Activated effector memory CD4-positive, alpha-beta T cell treated with Interleukin-2 at 50 U/mL for 16 hours (primary cell): ENCODE measurements at places on chromosomes 7 and 10.

DNA sequence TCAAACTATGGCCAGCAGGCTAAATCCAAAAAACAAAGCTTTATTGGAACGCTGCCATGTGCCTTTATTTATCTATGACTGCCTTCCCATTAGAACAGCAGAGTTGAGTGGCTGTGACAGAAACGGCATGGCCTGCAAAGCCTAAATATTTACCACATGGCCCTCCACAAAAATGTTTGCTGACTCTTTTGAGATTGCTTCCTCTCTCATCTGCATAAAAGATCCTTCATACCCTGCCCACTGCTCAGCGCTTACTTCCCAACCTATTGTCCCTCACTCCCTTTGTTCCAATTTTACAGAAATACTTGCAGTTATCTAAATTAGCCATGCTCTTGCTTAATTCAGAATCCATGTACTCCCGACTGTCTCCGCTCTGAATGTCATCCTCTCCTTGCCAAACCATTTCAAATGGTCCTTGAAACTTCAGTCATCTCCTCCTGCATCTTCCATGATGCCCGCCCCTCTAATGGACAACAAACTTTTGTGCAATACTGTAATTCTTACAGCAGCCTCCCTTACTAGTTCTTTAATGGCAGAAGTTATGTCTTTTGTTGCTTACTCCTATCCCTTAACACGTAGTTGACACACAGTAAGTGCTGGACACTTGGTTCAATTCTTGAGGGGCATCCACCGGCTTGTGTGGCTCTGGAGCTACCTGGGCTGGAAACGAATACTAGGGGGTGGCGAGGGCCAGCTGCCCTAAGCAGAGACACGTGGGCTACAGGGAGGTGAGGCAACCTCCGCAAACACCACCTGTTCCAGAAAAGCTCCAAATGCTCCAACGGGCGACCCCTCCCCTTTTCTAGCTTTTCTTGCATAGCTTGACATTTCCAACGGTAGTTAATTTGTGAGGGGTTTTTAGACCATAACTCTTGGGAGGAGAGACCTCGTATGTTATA is 832 bp downstream of the XRCC2 start:
- DNase-seq = no peak

DNA sequence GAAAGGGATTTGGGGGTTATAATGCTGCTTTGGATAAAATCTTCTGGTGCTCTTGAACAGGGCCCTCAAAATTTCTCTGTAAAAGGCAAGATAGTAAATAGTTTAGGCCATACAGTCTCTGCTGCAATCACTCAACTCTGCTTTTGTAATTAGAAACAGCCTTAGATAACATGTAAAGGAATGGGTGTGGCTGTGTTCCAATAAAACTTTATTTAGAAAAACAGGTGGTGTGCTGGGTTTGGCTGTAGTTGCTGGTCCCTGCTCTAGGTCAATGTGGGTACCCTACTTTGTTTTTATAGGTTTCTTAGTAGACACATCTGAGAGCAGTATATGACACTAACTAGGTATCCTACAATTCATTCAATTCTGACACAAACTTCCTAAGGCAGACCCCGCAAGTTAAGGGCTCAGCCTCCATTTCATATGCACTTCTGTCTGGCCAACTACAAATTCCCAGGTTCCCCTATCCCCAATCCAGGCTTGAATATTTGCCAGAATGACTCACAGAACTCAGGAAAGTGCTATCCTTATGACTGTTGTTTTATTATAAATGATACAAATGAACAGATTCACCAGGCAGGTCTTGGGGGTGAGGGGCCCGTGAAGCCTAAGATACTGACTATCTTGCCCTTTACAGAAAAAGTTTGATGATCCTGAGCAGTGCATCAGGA is 349.9 kb downstream of the RPS24 start:
- DNase-seq = no peak

- DNase-seq = peak; percentile 33
Observed at GRCh38 chr7:156903232-156903909, 10.4 kb upstream of the LMBR1 start.

GRCh38 chr10:43945908-43946307 is 297.2 kb upstream of the ZNF32 start:
- DNase-seq = no peak

DNA sequence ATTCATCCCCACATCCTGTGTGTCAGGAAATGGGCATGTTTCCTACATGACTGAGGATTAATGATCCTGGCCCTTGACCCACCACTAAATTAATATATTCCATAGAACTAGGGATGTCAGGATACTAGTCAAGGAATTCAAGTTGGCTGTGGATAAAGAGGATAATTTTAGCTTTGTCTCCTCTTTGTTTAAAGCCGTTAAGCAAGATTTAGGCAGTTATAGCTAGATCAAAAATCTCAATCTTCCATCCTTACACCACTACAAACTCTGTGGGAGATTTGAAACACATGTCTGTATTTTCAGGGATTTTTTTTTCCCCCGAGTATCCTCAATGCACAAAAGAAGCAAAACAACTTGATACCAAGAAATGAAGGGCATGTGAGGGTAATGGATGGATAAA is 417.1 kb downstream of the MAGI2 start:
- no peak for DNase-seq

DNA sequence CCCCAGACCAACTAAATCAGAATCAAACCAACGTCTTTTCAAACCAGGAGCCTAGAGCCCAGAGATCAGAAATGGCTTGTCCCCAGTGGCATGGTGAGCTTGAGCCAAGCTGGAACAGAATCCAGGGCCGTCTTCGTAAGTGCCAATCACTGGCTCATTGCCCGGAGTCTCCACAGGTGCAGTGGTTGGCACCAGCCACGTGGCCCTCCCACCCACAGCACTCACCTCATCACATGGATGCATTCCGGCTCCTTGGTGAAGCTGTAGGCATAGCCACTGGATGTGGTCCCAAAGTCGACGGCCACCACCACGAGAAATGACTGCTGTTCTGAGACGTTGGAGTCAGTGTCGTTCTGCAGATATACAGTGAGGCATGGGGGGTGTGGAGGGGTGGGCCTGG is 37.4 kb downstream of the HSPA12A start:
- DNase-seq = no peak

DNA sequence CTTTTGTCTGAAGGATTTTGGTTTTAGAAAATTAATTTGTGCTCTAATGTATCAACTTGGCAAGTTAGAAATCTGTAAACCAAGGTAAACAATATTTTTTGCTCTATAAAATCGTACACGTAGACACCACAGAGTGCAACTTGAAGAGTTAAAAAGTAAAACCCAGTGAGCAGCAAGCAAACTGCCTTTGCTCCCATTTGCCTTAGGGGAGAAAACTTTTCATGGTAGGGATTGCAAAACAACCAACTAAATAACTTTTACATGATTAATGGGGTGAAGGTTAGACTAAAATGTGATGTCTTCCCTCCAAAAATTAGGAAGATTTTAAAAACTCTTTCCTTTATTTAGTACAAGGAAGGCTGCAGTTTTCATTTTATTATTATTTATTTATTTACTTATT is 224.2 kb upstream of the LYZL1 start:
- no peak for DNase-seq

GRCh38 chr7:142496545-142496991 is 238.7 kb upstream of the PRSS58 start:
- DNase-seq = no peak

DNA sequence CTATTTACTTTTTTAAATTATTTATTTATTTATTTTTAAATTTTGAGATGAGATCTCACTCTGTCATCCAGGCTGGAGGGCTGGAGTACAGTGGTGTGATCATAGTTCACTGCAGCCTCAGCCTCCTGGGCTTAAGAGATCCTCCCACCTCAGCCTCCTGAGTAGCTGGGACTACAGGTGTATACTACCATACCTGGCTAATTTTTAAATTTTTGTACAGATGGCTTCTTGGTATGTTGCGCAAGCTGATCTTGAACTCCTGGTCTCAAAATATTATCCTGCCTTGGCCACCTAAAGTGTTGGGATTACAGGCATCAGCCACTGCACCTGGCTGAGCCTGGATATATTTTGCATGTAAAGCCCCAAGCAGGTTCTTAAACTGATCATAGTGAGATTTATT is 7.6 kb downstream of the CHST12 start:
- DNase-seq = no peak

GRCh38 chr7:157700231-157701005 is 363.6 kb downstream of the DNAJB6 start:
- no peak for DNase-seq

- no peak for DNase-seq
Observed at GRCh38 chr10:88028072-88028471, 164.6 kb downstream of the PTEN start.

- DNase-seq = no peak
Observed at GRCh38 chr10:128072941-128073645, 53.1 kb downstream of the MKI67 start.

DNA sequence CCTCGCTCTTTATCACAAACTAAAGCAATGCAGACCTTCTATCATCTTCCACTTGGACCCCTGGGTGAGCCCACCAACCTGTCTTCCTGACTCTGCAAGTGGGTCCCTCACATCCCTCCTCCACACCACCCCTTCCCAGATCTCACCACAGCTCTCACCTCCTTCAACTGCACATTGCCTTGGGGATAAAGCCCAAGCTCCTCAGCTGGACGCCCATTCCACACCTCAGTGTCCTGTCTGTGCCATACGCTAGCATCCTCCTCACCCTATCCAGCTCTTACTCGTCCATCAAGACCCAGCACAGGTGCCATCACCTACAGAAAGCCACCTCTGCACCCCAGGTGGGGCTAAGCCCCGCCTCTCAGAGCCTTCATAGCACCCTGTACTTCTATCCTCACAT is 141.0 kb upstream of the LANCL2 start:
- no peak for DNase-seq

- DNase-seq = no peak
Observed at GRCh38 chr7:24129597-24129996, 154.4 kb upstream of the NPY start.

GRCh38 chr10:64275001-64275400 is 753.8 kb downstream of the REEP3 start:
- DNase-seq = no peak

- no peak for DNase-seq
Observed at GRCh38 chr7:47347816-47348385, 234.0 kb downstream of the TNS3 start.

DNA sequence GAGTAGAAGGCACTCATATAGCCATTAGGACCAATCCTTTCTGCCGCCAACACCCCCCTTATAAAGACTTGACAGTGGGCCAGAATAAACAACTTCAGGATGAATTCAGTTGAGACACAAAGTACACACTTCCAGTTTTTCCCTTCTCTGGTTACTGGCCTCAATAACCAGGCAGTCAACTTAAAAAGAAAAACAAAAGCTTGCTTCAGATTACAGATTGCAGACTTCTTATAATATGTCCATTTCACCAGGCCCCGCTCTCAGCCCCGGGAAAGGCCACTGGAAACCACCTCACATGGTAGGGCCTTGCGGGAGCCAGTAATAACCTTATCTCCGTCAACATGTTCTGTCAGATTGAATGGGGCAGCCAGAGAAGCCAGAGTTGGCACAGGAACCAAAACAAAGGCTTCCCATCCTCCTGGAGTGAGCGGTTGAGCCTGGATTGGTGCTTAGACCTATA is 108.8 kb downstream of the EGFR start:
- no peak for DNase-seq

GRCh38 chr10:34646331-34646730 is 168.8 kb downstream of the PARD3 start:
- DNase-seq = no peak

DNA sequence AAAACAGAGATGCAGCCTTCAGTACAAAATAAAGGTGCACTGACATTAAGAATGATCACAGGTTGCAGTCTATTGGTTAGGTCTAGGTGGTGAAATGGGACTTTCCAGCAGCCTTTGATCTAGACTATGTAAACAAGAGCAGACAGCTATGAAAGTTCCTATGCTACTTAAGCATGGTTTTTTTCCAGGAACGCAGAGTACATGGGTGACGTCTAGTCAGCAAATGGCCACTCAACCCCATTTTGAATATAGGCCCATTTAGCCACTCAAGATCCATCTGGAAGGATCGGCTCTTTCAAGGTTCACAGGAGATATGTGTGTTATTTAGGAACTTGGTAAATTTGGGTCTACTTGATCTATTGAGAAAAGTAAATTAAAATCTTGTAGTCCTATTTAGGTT is 1424.6 kb upstream of the LRRTM3 start:
- DNase-seq = no peak

GRCh38 chr7:22858274-22858639 is 35.6 kb upstream of the TOMM7 start:
- DNase-seq = no peak

DNA sequence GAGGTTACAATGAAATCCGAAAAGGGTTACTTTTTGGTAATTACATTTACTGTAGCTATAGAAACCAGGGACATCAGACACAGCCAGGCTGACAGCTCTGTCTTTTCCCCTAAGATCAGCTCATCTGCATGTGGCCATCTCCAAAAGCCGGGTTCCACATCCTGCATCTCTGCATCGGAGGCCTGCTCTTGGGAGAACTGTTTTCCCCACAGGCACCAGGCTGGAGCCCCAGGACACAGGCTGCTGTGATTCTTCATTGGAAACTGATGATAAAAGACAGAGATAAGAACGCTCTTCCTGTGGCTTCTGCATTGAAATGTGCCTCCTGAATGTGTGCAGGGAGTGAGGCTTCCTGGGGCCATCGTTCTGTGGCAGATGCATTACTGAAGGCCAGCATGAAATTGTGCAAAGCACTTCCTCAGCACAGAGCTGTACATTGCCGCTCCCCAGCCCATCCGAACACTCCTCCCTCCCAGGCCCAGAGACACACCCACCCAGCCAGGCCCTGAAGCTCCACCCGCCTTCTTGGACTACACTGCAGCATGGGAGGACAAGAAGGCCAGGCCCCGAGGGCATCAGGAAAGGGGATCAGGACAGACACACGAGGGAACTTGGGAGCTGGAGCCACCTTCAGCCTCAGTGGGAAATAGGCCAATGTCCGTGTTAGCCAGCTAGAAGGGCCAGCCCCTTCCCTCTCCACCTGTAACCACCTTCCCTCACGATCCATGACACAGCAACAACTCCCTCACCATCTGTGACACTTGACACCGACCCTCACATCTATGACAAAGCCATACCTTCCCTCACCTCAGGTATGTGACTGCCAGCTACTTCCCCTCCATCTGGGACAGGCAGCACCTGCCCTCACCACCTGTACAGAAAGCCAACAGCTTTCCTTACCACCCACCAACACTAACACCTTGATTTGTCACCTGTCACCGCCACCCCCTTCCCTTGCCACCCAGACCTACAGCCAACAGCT is 113.2 kb downstream of the GRID1 start:
- DNase-seq = no peak

- DNase-seq = no peak
Observed at GRCh38 chr10:80356563-80356988, at the start of the genes DYDC1 and DYDC2. DYDC1 (minus strand) TSS chr10:80356755; CDS start chr10:80352601, 4,154 bp downstream. DYDC2 (plus strand) TSS chr10:80356781; CDS start chr10:80362444, 5,663 bp downstream.

DNA sequence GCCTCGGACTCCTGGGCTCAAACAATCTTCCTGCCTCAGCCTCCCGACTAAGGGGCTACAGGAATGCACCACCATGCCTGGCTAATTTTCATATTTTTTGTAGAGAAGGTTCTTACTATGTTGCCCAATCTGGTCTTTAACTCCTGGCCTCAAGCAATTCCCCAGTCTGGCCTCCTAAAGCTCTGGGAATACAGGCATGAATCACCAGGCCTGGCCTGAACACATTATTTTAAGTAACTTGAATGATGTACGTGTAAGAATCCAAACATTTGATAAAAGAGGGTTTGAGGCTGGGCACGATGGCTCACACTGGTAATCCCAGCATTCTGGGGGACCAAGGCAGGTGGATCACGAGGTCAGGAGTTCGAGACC is 13.0 kb upstream of the BAMBI start:
- DNase-seq = no peak

- no peak for DNase-seq
Observed at GRCh38 chr7:108415084-108415483, 41.2 kb downstream of the NRCAM start.
